Keratinocyte (primary cell): ENCODE measurements at places on chromosomes 6 and 20.

GRCh38 chr6:84455511-84456029, 228.1 kb upstream of the CEP162 start:
- no peak overlapping the region for H3K4me3 ChIP-seq
- no peaks in the 10 kb centered on the region for H3K4me1 ChIP-seq

DNA sequence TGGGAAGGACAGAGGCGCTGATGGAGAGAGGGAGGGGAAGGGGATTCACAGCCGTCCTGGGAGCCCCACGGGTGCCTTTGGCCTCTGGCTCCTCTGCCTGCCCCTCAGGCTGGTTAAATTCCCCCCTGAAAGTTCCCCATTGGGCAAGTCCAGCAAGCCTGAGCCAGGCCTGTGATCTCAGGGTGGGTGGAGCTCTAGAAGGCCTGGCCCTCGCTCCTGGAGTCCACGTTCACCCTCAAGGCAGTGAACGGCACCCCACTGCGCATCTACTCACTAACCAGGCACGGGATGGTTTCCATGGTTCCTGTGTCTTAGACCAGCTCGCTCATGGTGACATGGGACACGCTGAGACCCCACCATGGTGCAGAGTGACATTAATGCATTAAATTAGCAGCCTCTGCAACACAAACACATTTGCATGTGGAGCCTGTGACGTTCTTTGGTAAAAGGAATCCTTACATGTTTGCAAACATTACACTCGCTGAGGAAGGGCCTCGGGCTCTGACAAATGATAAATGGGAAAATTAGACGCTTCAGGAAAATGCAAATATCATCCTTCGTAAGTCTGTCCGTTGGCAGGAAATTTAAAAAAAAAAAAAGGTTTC, 452.7 kb downstream of the PREX1 start:
- no peak for DNase-seq
- H3K36me3 ChIP-seq: no peaks in the 10 kb centered on the region
- no peak overlapping the region for H3K27ac ChIP-seq
- peaks cover 14% of the 10 kb centered on the region for H3K27me3 ChIP-seq

GRCh38 chr6:105879146-105879545, 207.0 kb upstream of the PRDM1 start:
- no peak overlapping the region for H3K4me3 ChIP-seq
- no peaks in the 10 kb centered on the region for H3K4me1 ChIP-seq
- no peaks in the 10 kb centered on the region for H3K36me3 ChIP-seq

DNA sequence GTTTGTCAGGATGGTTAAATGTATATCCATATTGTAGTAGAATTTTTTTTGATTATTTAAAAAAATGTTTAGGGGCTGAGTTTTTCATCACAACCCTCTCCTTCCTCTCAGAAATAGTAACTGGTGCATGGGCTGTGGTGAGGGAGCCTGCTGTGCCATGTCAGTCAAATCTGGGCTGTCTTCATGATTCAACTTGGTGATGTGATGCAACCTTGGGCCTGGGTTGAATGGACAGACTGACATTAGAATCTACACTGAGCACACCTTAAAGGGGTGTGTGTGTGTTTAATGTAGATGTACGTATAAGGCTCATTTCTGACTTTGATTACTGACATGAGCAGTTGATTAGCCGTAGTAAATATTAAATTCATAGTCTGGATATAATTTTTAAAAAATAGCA, 3.7 kb downstream of the TJAP1 start:
- H3K36me3 ChIP-seq: peaks cover 5% of the 10 kb centered on the region
- peak overlapping the region; percentile 76 for H3K27ac ChIP-seq
- no peak overlapping the region for H3K4me3 ChIP-seq

DNA sequence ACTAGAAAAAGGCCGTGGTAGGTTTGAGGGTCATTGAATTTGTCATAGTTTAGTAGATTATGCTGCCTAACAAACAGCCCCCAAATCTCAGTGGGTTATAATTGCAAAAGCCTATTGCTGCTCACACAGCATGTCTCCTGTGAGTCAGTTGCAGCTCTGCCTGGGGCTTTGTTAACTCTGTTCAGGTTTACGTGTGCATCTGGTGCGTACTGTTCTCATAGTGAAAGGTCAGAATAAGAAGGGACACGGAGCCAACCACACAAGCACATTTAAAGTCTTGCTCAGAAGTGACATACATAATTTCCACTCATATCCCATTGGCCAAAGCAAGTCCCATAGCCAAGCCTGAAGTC, 48.1 kb upstream of the BMP2 start:
- no peak overlapping the region for H3K4me3 ChIP-seq
- H3K4me1 ChIP-seq: peaks cover 13% of the 10 kb centered on the region
- no peak for DNase-seq
- H3K36me3 ChIP-seq: no peaks in the 10 kb centered on the region
- no peak overlapping the region for H3K27ac ChIP-seq

DNA sequence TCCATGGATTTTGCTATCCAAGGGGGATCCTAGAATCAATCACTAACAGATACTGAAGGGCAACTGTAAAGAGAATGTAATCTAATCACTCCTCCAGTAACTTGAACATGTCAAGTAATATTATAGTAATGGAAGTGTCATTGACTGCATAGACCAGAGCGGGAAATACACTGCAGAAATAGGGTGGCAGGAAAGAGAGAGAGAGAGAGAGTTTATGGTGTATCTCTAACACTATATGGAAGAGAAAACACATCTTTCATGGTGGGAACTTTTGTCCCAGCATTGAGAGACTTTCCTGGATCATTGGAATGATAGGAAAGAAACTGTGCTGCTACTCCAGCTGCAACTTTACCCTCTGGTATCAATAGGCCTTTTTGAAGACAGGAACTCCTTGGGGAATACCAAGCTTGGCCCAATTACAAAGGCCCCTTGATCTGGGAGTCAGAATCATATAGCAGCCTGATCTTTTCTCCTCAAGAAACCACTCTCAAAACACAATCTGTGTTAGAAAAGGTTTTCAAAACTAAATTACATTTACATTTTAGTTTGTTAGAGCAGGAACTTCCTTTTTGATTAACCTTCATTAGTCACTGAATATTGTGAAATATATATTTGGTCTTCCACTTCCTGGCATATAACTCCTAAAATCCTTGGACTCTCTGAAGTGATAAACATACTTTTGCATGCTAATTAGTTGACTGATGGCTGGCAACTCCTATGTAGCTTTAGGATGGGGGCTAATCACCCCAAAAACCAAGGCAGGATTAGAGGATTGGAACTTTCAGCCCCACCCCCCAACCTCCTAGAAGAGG, 29.5 kb upstream of the RNGTT start:
- DNase-seq: no peak
- no peaks in the 10 kb centered on the region for H3K27me3 ChIP-seq
- no peak overlapping the region for H3K27ac ChIP-seq

DNA sequence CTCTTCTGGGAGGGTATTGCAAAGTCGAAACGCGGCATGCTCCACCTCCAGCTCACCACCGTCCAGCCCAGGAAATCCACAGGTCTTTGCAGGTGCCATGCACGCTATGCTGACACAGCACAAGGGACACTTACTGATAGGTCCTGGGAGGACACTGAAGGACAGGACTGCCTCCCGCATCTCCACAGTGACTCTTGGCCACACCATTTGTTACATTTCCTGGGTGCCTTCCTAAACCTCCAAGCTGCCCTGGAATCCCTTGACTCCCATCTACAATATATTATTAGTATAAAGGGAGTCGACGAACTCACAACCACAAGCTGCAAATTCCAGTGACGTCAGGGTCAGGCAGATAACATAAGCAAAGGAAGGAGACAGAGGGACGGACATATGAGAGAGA, 106.9 kb downstream of the JPH2 start:
- H3K4me3 ChIP-seq: no peak overlapping the region
- H3K27ac ChIP-seq: no peak overlapping the region
- no peaks in the 10 kb centered on the region for H3K36me3 ChIP-seq
- no peak for DNase-seq
- no peaks in the 10 kb centered on the region for H3K27me3 ChIP-seq
- H3K4me1 ChIP-seq: no peaks in the 10 kb centered on the region

- no peak for DNase-seq
- no peak overlapping the region for H3K27ac ChIP-seq
- no peaks in the 10 kb centered on the region for H3K4me1 ChIP-seq
- no peaks in the 10 kb centered on the region for H3K27me3 ChIP-seq
- no peak overlapping the region for H3K4me3 ChIP-seq
Measured at GRCh38 chr6:156408655-156409054, 368.5 kb upstream of the ARID1B start.

DNA sequence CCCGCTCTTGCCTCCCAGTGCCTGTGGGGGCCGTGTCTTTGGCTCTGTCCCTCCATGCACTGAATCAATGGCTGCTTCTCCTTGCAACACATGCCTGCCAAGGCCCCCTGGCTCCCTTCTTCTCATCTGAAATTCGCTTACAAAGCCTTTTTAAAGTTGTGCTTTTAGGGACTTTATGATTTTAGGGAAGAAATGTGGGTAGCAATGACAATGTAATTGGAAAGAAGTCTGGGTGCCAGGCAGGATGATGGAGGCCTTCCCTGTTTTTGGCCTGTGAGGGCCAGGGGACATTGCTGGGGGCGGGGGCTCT, 151.3 kb upstream of the RNF24 start:
- no peak for DNase-seq
- peaks cover 18% of the 10 kb centered on the region for H3K4me1 ChIP-seq
- H3K4me3 ChIP-seq: no peak overlapping the region
- H3K36me3 ChIP-seq: no peaks in the 10 kb centered on the region
- H3K27ac ChIP-seq: no peak overlapping the region
- H3K27me3 ChIP-seq: no peaks in the 10 kb centered on the region

DNA sequence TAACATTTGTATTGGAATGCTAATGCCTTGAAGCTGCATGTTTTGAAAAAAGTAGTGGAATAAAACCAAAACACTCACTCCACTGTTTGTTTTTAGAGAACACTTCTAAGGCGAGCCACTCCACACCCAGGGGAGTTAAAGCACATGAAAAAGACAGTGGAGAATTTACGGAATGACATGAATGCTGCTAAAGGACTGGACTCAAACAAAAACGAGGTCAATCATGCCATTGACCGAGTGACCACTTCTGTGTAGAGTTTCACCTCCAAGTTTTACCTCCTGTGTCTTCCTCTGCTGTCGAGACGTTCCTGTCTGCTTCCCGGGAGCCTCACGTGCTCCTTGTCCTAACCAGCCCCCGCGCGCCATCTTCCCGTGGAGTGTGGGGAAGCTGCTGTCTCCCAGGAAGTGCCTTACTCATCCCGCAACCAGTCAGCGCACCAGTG, 127.8 kb downstream of the LRRC1 start:
- DNase-seq: no peak
- H3K4me3 ChIP-seq: no peak overlapping the region
- peaks cover 14% of the 10 kb centered on the region for H3K4me1 ChIP-seq
- no peak overlapping the region for H3K27ac ChIP-seq

- H3K27ac ChIP-seq: no peak overlapping the region
- no peaks in the 10 kb centered on the region for H3K27me3 ChIP-seq
- H3K4me3 ChIP-seq: no peak overlapping the region
- no peaks in the 10 kb centered on the region for H3K4me1 ChIP-seq
- no peak for DNase-seq
- no peaks in the 10 kb centered on the region for H3K36me3 ChIP-seq
Measured at GRCh38 chr6:489001-489400, 97.4 kb downstream of the IRF4 start.

DNA sequence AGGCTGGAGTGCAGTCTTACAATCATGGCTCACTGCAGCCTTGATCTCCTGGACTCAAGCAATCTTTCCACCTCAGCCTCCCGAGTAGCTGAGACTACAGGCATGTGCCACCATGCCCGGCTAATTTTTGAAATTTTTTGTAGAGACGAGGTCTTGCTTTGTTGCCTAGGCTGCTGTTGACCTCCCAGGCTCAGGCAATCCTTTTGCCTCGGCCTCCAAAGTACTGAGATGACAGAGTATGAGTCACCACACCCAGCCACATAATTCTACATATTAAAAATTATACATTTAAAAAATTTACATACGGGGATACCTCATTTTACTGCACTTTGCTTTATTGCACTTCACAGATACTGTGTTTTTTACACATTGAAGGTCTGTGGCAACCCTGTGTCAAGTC, 115.1 kb downstream of the MAN1A1 start:
- H3K36me3 ChIP-seq: no peaks in the 10 kb centered on the region
- no peaks in the 10 kb centered on the region for H3K4me1 ChIP-seq
- no peak for DNase-seq
- H3K27me3 ChIP-seq: no peaks in the 10 kb centered on the region

DNA sequence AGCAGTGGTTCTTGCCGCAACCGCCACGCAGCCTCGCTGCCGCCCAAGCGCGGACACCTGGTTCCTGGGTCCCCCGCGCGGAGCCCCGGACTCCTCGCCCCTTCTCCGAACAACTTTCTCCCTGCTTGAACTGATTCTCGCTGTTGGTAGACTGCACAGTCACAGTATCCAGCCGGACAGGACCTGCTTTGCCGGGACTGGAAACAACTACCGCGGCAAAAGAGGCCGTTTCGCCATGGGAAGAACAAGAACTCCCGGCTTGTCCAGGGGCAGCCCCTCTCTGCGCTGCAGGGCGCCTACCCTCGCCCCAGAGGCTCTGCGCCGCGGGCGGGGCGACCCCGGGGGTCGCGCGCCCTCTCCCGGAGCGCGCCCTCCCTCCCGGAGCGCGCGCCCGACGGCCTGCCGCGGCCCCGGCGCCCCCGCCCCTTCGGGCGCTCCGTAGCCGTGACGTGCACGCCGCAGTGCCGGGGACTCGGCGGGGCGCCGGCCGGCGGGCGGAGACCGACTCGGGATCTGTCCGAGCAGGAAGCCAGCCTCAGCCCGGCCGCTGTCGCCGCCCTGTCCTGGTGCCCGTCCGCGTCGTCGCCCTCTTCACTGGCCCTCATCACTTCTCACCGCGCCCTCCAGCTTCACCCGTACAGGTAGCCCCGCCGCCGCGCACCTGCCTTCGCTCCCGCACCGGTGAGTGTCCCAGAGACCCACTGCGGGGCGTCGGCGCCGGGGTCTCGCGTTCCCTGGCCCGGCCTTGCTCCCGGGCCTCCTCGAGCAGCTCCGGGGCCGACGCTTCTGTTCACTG, at the start of gene MYO6:
Gene MYO6 (plus strand): TSS at position 497 of the 796 bp plus-strand sequence. CDS start 68,309 bp downstream, outside the sequence.
- no peaks in the 10 kb centered on the region for H3K36me3 ChIP-seq
- DNase-seq: no peak
- no peaks in the 10 kb centered on the region for H3K27me3 ChIP-seq
- H3K4me3 ChIP-seq: peak within 1 kb of the TSS; percentile 88
- peaks cover 34% of the 10 kb centered on the region for H3K4me1 ChIP-seq
- peak within 1 kb of the TSS; percentile 89 for H3K27ac ChIP-seq

GRCh38 chr6:37539171-37540028, 39.7 kb upstream of the CCDC167 start:
- H3K27me3 ChIP-seq: peaks cover 39% of the 10 kb centered on the region
- no peaks in the 10 kb centered on the region for H3K36me3 ChIP-seq
- H3K4me1 ChIP-seq: peaks cover 5% of the 10 kb centered on the region
- no peak overlapping the region for H3K27ac ChIP-seq
- H3K4me3 ChIP-seq: no peak overlapping the region

DNA sequence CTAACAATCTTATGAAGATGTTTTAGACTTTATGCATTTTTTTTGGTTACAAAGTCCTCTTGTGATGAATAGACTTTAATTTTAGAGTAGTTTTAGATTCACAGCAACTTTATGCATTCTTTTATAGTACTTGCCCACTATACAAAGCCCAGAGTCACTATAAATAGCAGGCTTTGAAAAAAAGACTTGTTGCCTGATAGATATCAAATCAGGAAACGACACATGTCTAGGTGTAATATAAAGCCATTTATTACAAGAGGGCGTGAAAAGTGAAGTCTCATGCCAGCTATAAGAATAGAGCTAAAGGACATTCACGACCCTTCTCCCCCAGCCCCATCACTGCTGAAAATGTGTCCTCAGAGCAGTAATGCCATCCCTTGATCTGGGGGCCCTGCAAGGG, 78.0 kb upstream of the MRPS10 start:
- no peak overlapping the region for H3K4me3 ChIP-seq
- peaks cover 53% of the 10 kb centered on the region for H3K4me1 ChIP-seq
- no peak for DNase-seq
- peak overlapping the region; percentile 69 for H3K27ac ChIP-seq
- no peaks in the 10 kb centered on the region for H3K36me3 ChIP-seq
